ENCODE measurements at places on chromosomes 1 and 21. TPM values are rescaled to one million over a fixed set of nuclear protein-coding genes. Genes with fewer than 3 reads are reported as not detected.

DCST2 gene
- 0.64 TPM for total RNA-seq

FOXD2 gene
- total RNA-seq: 1.3 TPM

RNF187 gene
- total RNA-seq: 24.3 TPM

TDRD5 gene
- not detected for total RNA-seq

FRRS1 gene
- total RNA-seq: 0.32 TPM

RUSC1 gene
- total RNA-seq: 18.4 TPM

TSNAX gene
- total RNA-seq: 15.0 TPM

CHD5 gene
- 4.0 TPM for total RNA-seq

CHODL gene
- not detected for total RNA-seq

CCDC181 gene
- not detected for total RNA-seq

SPATA6 gene
- total RNA-seq: 4.2 TPM

DNAJC28 gene
- 1.5 TPM for total RNA-seq

PCP4L1 gene
- total RNA-seq: not detected

TINAGL1 gene
- 1,807 TPM for total RNA-seq

PLA2G2D gene
- total RNA-seq: not detected

HPDL gene
- total RNA-seq: not detected

GOLPH3L gene
- total RNA-seq: 14.7 TPM

ABCA4 gene
- not detected for total RNA-seq

HSD11B1 gene
- 0.32 TPM for total RNA-seq

C1orf226 gene
- total RNA-seq: 0.85 TPM

FCAMR gene
- total RNA-seq: not detected

CFHR3 gene
- not detected for total RNA-seq

PLA2G2C gene
- total RNA-seq: not detected

RASAL2 gene
- 57.5 TPM for total RNA-seq

CELA2B gene
- not detected for total RNA-seq

RHBG gene
- total RNA-seq: not detected
